MCF 10A (cell line): ENCODE measurements at places on chromosomes 11 and 22. TPM values are rescaled to one million over a fixed set of nuclear protein-coding genes. Genes with fewer than 3 reads are reported as not detected.

- H3K27me3 ChIP-seq: no peaks in the 10 kb centered on the region
- peaks cover 13% of the 10 kb centered on the region for H3K4me1 ChIP-seq
- no peak for DNase-seq
- H3K36me3 ChIP-seq: peaks cover 86% of the 10 kb centered on the region
Observed at GRCh38 chr22:46113910-46114517, 36.3 kb upstream of the PPARA start.

- no peaks in the 10 kb centered on the region for H3K27me3 ChIP-seq
- H3K36me3 ChIP-seq: no peaks in the 10 kb centered on the region
- H3K4me3 ChIP-seq: no peak overlapping the region
- no peak for DNase-seq
Observed at GRCh38 chr11:87013912-87014825, 23.6 kb upstream of the TMEM135 start.

DNA sequence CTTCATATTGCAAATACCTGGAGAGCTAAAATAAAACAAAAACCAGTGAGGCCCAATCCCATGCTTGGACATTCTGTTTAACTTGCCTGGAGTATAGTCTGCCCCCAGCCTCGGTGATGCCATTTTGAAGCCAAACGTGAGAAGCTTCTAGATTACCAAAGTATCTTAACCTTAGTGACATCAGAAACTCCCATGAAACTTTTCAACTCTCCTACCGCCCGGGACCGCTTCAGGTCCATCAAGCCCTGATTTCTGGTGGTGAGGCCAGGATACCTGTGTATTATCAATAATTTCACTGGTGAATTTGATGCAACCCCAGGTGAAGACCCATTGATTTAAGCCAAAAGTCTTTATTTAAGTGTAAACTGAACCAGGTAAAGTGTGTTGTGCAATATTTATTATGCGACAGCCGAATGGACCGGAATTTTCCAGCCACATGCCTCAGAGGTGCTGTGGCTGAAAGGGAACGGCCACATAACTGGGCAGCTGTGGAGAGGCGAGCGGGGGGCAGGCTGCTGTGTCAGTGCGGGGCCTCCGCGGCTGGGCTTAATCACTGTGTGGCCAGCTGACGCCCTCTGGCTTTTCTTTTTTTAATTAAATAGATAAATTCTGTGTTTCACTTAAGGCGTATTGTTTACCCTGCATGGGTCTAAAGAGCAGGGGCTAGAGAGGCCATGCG is 385.5 kb upstream of the B3GAT1 start:
- DNase-seq: no peak
- H3K4me3 ChIP-seq: no peak overlapping the region
- no peaks in the 10 kb centered on the region for H3K4me1 ChIP-seq
- no peak overlapping the region for H3K27ac ChIP-seq
- no peaks in the 10 kb centered on the region for H3K27me3 ChIP-seq
- no peaks in the 10 kb centered on the region for H3K36me3 ChIP-seq

Gene CCDC73
- 0.09 and 0.17 TPM in 2 replicates for total RNA-seq

Gene PRR14L
- 37.4 and 55.0 TPM in 2 replicates for total RNA-seq

Gene CNGA4
- total RNA-seq: not detected in 2 replicates

Gene ACRV1
- not detected in 2 replicates for total RNA-seq
